Stimulated activated CD4-positive, alpha-beta T cell treated with anti-CD3 and anti-CD28 coated beads, Interleukin-1b, Interleukin-23, amount 100 ng/mL, for 1 hour (primary cell): ENCODE measurements at places on chromosomes 7 and 10.

GRCh38 chr7:45434167-45434784 is 139.9 kb upstream of the ADCY1 start:
- DNase-seq = no peak

- no peak for DNase-seq
These were observed 170.5 kb upstream of the NPSR1 start for GRCh38 chr7:34487391-34488115.

- no peak for DNase-seq
These were observed 124.1 kb upstream of the HPS1 start for GRCh38 chr10:98570834-98571233.

GRCh38 chr10:75672111-75672671 is 240.8 kb downstream of the LRMDA start:
- no peak for DNase-seq

DNA sequence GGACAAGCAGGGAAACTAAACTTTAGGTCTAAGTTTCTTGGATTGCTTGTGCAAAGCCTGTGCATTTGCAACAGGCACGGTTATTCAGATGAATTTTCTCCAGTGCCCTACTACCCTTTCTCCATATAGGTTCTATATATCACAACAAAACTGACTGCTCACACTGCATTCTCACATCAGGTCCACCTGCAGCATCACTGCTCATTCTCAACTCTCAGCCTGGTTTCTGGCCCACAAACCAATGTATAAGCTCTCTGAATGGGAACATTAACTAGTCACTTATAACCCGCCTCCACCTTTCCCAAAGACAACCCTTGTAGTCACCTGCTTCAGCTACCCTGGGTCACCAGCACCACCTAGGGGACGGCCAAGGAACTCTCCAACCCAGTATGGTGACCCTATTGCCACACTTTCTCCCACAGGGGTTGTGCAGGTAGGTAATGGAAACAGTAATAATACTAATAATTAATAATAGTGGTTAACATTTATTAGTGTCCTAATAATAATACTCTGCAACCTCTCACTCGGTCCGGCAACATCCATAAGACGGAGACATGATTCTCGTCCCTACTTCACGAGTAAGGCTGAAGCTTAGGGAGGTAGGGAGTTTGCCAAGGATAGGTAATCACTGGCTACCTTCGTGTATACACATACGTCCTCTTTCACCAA is 97.3 kb downstream of the CLEC2L start:
- DNase-seq = no peak

DNA sequence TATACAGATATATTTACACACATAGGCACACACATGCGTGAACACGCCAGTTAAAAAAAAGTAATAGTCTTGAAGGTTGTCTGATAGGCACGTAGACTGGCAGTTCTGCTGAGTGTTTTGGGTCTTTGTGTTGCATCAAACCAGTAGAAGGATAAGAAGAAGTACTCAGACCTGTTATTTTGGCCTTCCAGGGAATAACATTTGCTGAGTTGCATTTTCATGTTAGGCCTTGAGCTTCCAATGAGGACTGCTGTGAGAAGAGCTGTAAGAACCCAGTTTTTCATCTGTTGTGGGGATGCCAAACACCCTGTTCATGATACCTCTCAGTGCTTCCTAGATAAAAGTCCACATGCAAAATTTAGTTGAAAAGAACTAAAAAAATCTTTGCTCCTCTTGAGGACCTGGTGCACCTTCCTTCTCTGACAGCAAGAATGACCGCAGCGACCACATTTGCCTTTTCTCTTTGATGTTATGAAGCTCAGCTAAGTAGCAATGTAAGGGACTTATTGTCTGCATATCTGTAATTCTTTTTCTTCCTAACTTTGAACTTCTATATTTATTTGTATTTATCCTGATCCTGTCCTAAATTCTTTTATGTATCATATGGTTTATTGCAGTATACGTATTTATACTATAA is 27.2 kb downstream of the HIPK2 start:
- no peak for DNase-seq

GRCh38 chr7:1968397-1969111 is 264.2 kb downstream of the MAD1L1 start:
- DNase-seq = no peak

DNA sequence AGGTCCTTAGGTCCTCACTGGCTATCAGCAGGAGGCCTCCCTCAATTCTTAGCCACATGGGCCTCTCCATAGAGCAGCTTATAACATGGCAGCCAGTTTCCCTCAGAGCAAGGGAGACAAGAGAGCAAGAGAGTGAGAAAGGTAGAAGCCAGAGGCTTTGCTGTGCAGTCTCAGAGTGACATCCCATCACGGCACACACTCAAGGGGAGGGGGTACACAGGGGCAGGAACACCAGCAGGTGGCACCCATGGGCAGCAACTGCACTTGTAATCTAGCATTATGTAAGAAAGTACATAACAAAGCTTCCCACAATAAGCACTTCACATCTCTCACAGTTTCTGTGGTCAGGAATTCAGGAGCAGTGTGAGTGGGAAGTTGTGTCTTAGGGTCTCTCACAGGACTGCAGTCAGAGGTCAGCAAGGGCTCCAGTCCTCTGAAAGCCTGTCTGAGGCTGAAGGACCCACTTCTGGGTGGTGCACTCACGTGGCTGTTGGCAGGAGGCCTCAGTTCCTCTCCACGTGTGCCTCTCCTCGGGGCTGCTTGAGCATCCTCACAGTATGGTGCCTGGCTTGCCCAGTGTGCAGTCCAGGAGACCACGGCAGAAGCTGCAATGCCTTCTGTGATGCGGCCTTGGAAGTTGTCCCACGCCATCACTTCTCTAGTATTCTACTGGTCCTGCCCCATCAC is 159.4 kb downstream of the OAT start:
- DNase-seq = no peak

DNA sequence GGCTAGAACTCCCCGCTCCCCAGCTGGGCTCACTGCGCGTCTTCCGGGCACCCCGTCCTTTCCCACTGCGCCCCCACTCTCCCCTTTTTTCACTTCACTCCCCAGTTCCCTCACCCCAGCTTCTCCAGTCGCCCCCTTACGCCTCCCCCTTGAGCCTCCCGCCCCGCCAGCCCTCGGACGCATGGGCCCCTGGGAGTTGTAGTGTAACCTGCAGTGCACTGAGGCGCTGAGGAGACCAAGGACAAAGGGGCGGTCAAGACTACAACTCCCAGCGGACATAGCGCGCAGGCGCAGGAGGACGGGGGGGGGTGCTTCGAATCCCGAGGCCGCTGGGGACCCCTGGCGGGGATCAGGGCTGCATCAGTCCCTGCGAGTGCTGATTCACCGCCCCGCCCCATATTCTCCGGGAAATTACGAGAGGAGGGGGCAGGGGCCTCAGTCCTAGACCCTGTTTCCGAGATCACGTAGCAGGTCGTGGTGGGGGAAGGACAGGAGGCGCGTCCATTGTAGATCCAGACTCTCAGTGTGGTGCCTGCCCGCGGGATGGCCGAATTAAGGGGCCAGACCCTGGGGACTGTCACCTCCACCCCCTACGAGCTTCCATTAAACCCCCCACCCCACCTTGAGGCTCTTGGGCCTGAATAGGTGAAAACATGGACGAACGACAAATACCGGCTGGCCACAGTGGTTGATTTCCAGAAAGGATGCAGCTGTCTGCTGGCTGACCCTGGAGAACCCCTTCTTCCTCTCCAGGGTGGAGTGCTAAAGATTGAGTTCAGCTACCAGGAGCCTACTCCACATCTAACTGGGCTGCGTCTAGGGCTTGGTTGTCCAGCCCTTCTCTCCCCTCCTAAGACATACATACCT is 553 bp upstream of the YWHAG start:
- DNase-seq = peak; percentile 88

DNA sequence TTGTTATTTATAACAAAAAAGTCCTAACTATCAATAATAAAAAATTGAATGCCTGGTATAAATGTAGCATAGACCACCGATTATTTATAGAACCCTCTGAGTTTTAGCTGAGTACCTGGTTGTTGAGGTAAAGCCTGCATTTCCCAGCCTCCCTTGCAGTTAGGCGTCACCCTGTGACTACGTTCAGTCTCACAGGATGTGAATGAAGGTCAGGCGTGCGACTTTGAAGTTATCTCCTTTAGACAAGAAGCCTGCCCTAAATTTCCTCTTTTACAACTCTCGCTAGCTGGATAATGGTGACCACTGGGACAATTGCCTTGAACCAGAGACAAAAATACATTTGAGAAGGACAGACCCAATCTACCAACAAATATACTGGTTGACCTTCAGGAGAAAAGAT is 67.5 kb upstream of the TES start:
- DNase-seq = no peak

DNA sequence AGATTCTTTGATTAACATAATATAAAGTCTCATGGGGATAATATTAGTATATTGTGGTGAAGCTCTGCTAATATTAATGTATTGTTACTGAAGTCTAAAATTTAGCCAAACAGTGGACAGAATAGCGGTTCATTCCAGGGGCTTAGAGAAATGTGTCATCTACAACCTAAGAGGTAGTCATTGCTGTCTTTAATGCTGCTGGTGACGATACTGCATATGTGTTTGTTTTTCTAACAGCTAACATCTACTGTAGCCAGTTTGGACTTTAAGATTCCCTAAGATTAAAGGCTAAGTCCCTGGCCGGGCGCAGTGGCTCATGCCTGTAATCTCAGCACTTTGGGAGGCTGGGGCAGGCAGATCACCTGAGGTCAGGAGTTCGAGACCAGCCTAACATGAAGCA is 102.0 kb upstream of the SAMD8 start:
- no peak for DNase-seq

DNA sequence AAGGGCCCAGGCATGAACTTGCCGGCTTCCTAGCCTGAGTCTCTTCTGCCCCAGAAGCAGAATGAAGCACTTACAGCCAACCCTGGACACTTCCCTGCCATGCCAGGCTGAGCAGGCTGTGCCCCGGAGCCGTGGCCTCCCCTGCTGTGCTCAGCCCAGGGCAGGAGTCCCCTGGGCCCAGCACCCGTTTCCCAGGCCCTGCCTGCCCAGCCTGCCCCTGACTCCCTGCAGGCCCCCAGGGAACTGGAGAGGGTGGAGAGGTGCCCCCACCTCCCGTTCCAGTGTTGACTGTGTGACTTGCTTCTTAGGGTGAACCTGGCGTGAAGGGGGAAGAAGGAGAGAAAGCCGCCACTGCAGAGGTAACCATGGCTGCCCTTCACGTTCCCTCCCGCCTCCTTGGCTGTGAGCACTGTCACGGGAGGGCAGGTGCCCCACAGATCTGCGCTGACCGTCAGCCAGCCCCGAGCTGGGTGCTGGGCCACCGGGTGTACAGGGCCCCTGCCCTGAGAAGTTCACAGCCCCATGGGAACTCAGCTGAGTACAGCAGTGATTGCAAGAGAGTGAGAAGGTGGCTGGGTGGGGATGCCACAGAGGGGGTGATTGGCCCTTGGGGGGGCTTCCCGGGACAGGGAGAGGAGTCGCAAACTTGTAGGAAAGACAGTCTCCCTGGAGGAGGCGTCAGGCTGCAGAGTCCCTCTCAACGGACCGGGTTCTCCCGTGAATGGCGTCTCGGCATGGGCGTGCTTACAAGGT is 75.9 kb downstream of the MYL10 start:
- no peak for DNase-seq

GRCh38 chr7:80967071-80967916 is 48.4 kb upstream of the SEMA3C start:
- no peak for DNase-seq

GRCh38 chr10:76993213-76993612 is 644.4 kb downstream of the KCNMA1 start:
- no peak for DNase-seq
